ENCODE measurements at places on chromosomes 12 and 14.

DNA sequence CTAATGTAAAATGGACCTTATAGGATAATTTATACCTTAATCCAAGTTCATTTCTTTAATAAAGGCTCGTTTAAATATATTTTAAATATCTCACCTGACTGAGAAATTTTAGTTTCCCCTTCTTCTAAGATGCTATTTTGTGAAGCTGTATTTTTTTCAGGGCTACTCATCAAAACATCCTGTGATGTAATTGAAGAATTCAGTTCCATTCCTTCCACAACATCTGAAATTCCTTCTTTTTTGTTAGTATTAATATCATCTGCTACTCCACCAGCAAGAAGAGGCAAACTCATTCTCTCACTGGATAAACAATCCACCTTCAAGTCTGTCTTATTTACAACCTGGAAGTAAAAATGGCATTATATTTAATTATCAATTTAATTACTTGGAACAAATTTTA is 22.5 kb downstream of the LGALS3 start:
- no peaks in the 10 kb centered on the region for H3K27me3 ChIP-seq
- no peak overlapping the region for H3K4me3 ChIP-seq
- no peak overlapping the region for H3K27ac ChIP-seq
- no peaks in the 10 kb centered on the region for H3K36me3 ChIP-seq
- no peak for DNase-seq
- H3K4me1 ChIP-seq = no peaks in the 10 kb centered on the region

DNA sequence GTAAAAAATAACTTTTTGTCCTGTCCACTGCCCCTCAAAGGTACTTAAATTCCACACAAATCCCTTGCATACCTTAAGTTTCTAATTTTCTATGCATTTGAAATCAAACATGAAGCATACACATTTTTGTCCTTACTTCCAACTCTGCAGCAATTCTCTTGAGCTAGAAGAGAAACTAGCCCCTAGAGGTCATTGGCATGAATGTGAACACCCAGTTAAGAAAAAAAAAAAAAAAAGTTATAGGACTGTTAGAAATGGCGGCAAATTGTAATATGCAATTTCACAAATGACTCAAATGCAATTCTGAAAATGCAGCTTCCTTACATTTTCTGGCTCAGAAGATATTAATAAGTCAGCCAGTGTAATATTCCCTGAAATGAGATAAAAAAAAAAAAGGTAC is 4.6 kb upstream of the ESR2 start:
- no peak overlapping the region for H3K4me3 ChIP-seq
- no peak overlapping the region for H3K27ac ChIP-seq
- H3K36me3 ChIP-seq = no peaks in the 10 kb centered on the region
- no peaks in the 10 kb centered on the region for H3K27me3 ChIP-seq

DNA sequence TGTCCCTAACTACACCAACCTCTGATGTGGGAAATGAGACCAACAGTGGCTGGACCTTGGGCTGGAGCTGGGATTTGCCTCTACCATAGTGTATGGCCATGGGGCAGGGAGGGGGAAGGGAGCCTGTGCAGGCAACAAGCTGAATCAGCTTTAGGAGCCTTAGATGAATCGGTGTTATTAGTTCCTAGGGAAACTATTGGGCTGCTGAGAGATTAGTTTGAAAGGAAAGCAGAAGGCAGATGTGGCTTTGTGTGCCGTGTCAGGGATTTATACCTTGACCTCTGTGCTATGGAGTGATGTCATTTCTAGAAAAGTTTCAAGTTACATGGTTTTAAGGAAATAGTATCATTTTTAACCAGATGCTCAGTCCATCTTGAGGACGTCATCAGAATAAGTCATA is 19.5 kb upstream of the GAS2L3 start:
- no peak for DNase-seq
- no peaks in the 10 kb centered on the region for H3K27me3 ChIP-seq
- no peaks in the 10 kb centered on the region for H3K4me1 ChIP-seq

DNA sequence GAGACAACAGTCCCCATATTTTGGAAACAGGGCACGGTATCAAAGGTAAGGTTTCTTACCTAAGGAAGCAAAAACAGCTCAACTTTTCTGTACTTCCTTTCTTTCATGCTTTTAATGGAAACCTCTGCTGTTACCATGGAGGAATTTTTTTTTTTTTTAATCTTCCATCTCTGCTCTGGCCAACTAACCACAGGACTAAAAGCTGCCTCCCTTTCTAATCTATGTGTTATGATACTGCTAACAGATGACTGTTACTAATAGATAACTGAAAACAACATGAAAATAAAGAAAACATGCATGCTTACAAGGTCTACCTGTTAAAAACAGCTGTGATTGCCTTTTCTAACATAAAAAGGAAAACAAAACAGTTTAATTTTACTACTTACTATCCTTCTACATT is 168.4 kb downstream of the SOX5 start:
- no peak overlapping the region for H3K27ac ChIP-seq
- H3K4me3 ChIP-seq = no peak overlapping the region
- no peaks in the 10 kb centered on the region for H3K4me1 ChIP-seq
- DNase-seq = no peak

DNA sequence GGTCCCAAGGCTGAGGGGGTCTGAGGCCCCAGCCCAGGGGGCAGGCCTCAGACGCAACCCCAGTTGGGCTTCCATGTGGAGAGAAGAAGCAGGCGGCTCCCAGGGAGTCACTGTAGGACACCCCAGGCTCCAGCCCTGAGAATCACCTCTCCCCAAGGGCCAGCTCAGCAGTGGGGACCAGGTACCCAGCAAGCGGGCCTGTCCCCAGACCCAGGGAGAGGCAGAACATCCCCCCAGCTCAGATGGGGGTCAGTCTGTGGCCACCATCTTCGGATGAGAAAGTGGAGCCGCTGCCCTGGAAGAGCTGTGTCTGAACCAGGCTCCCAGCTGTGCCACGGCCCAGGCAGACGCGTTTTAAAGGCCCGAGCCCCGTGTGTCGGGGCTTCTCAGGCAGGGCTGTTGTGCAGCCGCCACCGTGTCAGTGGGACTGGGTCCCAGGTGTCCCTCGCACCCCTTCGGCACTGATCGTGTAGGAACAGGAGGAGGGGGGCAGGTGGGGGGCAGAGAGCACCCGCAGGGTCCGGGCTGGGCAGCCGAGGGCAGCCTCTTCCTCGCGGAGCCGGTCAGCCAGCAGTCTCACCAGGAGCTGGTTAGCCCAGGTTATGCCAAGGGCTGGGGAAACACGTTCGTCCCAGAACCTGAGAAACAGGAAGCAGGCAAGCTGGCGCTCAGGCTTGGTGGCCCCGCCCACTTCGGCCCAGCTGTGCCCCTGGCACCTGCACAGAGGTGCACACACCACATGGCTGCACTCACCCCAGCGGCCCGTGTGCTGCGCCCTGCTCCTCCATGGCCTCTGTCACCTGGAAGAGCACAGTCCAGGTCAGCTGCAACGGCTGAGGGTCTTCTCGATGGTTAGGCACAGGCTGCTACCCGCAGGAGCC is 16.6 kb downstream of the XRCC3 start:
- no peak overlapping the region for H3K4me3 ChIP-seq
- H3K4me1 ChIP-seq = peaks cover 28% of the 10 kb centered on the region
- H3K36me3 ChIP-seq = no peaks in the 10 kb centered on the region
- no peaks in the 10 kb centered on the region for H3K27me3 ChIP-seq
- peak overlapping the region; percentile 80 for H3K27ac ChIP-seq

DNA sequence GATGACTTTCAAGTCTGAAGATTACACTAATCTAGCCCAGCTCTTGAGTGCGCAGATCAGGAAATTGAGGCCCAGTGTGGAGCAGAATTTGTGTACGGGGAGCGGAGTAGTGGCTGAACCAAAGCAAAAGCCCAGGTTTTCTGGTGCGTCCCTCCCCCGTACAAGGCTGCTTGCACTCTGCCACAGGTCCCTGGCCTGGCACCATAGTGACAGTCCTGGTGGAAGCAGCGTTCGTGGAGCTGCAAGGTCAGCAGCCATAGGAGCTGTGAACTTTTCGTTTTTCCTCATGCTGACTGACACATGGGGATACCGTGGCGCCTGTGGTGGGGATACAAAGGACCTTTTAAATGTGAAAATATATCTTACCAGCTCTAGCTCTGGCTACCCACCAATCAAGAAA is 1.7 kb downstream of the EVL start:
- no peaks in the 10 kb centered on the region for H3K4me1 ChIP-seq
- no peaks in the 10 kb centered on the region for H3K36me3 ChIP-seq
- H3K27ac ChIP-seq = no peak overlapping the region

DNA sequence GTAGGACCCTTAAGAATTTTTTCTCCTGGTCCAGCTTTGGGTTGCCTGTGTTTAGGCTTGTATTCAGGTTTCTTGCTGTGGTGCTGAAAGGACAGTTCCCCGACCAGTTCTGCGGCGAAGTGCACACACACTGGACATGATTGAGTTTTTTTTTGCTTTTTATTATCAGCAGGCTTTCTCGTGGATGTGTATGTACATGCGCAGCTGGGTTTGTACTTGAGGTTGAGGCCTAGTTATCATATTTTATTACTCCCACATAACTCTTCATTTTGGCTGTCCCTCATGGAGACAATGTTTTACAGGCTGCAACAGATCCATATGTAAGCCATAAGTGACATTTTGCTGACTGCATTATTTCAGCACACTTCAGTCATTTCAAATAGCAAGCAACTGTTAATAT is 2.5 kb downstream of the SCN8A start:
- no peak overlapping the region for H3K27ac ChIP-seq
- H3K36me3 ChIP-seq = no peaks in the 10 kb centered on the region
- no peak overlapping the region for H3K4me3 ChIP-seq

- H3K4me3 ChIP-seq = no peak overlapping the region
- no peak for DNase-seq
- H3K27ac ChIP-seq = no peak overlapping the region
- no peaks in the 10 kb centered on the region for H3K36me3 ChIP-seq
Observed at GRCh38 chr12:2354151-2354991, 301.6 kb downstream of the CACNA1C start.

- H3K27ac ChIP-seq = peak overlapping the region; percentile 92
- DNase-seq = no peak
- H3K4me1 ChIP-seq = no peaks in the 10 kb centered on the region
- H3K36me3 ChIP-seq = no peaks in the 10 kb centered on the region
- H3K4me3 ChIP-seq = peak overlapping the region; percentile 46
- H3K27me3 ChIP-seq = no peaks in the 10 kb centered on the region
Observed at GRCh38 chr14:24368212-24368561, 203 bp downstream of the NFATC4 start.

DNA sequence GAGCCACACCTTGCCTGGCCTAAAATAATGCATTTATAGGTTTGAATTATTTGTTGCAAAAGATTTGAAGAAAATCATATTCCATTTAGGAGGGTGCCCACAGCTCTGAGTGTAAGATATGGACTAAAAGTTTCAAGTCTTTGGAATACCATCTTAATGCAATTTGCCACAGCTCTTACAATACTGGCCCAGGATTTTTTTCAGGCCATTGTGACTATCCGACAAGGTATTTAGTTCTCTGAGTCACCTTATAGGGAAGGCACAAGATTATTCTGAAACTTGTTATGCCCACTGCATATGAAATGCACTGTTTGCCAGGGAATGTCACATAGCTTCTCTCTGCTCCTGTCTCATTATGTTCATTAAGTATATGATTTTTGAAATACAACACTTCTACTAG is 29.6 kb upstream of the SLC6A13 start:
- no peaks in the 10 kb centered on the region for H3K4me1 ChIP-seq
- H3K36me3 ChIP-seq = peaks cover 3% of the 10 kb centered on the region
- no peak for DNase-seq
- no peak overlapping the region for H3K4me3 ChIP-seq

DNA sequence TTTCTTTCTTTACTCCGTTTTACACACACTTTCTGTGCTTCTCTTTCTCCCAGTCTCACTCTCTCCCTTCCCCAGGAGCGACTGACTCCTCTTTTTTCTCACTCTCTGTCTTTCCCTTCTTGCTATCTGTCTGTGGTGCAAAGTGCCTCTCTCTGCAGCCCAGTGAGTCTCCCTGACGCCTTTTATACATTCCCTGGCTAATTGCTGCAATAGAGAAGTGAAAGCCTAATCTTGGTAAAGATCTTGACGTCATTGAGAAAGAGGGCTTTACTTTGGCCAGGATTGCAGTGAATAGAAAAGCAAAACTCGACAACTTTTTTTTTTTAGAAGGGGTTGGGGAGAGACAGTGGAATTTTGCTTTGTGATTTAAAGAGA is 706 bp upstream of the DIO2 start:
- peak overlapping the region; percentile 3 for H3K4me3 ChIP-seq
- no peak overlapping the region for H3K27ac ChIP-seq
- no peaks in the 10 kb centered on the region for H3K4me1 ChIP-seq
- DNase-seq = no peak
- H3K27me3 ChIP-seq = no peaks in the 10 kb centered on the region

- no peaks in the 10 kb centered on the region for H3K27me3 ChIP-seq
- H3K4me3 ChIP-seq = no peak overlapping the region
Observed at GRCh38 chr14:103555559-103556337, 6.7 kb downstream of the BAG5 start.

DNA sequence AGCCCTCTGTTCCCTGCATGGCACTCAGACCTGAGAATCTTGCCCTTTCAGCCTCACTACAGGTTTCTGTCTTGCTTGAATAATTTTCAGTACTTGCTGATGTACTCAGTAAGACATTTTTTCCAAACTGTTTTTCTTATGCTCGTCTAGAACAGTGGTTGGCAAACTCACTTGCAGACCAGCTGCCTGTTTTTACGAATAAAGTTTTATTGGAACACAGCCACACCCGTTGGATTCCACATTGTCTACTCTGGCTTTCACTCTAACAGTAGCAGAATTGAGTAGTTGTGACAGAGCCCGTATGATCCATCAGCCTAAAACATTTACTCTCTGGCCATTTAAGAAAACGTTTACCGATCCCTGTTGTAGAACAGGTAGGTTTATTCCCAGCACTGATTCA is 72.8 kb downstream of the FOXN4 start:
- peaks cover 11% of the 10 kb centered on the region for H3K36me3 ChIP-seq
- no peaks in the 10 kb centered on the region for H3K27me3 ChIP-seq
- no peaks in the 10 kb centered on the region for H3K4me1 ChIP-seq
- DNase-seq = no peak
- no peak overlapping the region for H3K27ac ChIP-seq

DNA sequence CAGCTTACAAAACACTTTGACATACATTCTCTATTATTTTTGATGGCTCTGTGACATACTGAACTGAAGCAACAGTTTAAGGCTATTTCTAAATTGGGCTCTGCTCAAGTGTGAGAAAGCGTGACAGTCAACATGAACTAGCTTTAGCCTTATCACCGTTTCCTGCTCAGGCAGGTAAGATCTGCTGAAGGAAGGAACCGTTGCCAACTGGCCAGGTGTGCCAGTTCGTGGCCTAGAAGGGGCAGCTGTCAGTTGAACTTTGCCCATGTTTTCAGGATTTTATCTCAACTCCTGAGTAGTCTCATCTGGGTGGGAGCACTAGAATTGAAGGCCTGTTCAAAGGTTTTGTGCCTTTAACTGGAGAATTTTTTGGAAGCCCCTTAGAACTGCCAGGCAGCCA is 79.5 kb downstream of the ETV6 start:
- DNase-seq = peak; percentile 53
- H3K4me3 ChIP-seq = no peak overlapping the region
- H3K4me1 ChIP-seq = no peaks in the 10 kb centered on the region
- no peaks in the 10 kb centered on the region for H3K27me3 ChIP-seq
- H3K36me3 ChIP-seq = no peaks in the 10 kb centered on the region

DNA sequence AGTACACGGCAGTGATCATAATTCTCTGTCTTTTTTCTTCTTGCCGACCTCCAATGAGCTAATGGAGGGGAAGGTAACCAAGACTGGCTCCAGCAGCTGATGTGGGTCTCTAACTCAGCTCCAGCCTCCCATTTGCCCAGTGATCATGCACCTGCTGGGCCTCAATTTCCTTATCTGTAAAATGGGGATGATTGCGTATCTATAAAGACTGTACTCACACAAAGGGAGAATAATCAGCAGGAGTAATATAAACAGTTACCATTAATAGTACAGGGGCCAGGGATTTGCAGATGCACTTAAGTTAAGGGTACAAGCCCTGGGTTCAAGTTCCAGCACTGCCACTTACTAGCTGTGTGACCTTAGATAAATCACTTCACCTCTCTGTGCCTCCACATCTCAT is 204.9 kb upstream of the LHX5 start:
- H3K4me3 ChIP-seq = no peak overlapping the region
- H3K27me3 ChIP-seq = peaks cover 3% of the 10 kb centered on the region
- H3K36me3 ChIP-seq = no peaks in the 10 kb centered on the region
- H3K27ac ChIP-seq = no peak overlapping the region
